ENCODE measurements at places on chromosomes 1 and 21.

DNA sequence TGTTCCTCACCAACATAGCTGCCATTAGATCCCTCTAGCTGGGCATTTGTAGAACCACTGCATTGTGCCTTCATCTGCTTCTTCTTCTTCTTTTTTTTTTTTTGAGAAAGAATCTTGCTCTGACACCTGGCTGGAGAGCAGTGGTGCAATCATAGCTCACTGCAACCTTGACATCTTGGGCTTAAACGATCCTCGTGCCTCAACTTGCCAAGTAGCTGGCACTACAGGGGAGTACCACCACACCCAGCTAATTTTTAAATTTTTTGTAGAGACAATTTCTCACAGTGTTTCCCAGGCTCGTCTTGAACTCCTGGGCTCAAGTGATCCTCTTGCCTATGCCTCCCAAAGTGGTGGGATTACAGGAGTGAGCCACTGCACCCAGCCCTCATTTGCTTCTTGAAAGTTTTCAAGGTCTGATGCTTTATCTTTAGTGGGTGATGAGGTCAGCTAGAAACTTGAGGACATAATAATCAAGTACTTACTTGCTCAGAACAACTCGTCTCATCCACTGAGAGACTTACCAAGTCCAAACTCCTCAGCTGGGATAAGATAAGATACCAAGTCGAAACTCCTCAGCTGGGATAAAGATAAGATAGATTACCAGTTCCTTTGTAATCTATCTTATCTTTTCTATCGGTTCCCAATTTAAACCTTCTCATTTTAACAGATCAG lies 71.5 kb downstream of the MACF1 start:
- DNase-seq = no peak

- DNase-seq = no peak
These were observed 408.0 kb downstream of the MATN1 start for GRCh38 chr1:30315185-30315960.

- DNase-seq = no peak
These were observed 100.7 kb upstream of the SLC25A33 start for GRCh38 chr1:9438431-9439073.

GRCh38 chr1:206900149-206900548 lies 2.9 kb downstream of the IL24 start:
- no peak for DNase-seq

GRCh38 chr21:37566790-37567615 lies 200.4 kb downstream of the DYRK1A start:
- DNase-seq = no peak

DNA sequence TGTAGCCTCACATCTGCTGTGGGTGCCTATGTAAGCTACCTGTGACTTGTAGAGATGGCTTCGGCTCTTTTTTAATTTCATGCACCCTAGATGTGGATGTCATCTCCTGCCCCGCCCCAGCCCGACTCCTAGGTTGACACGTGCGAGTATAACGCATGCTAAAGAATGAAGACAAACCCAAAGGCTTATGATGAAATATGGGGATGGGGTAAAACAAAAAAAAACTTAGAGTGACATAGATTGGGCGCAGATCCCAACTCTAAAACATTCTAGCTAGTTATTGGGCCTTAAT lies 613 bp upstream of the ERO1B start:
- DNase-seq = no peak

- no peak for DNase-seq
These were observed 9.7 kb downstream of the OR2B11 start for GRCh38 chr1:247448107-247448791.

- DNase-seq = no peak
These were observed 590.4 kb downstream of the PLPP3 start for GRCh38 chr1:55988963-55989452.

GRCh38 chr1:45051005-45051772 lies 39.1 kb downstream of the UROD start:
- DNase-seq = no peak

DNA sequence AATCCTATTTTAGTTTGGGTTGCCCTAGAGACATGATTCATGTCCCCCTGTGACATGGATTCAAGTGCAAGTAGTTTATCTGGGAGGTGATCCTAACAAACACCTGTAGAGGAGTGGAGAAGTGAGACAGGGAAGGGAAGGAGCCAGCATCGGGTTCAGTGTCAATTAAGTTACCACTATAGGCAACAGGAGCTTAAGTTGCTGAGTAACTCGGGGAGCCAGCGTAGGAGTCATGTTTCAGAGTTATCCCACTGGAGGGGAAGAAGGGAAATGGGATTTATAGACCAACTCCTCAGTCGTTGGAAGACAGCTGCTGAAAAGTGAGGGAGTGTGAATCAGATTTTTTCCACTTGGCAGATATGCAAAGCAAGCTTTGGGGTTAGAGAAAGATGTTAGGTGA lies 54.9 kb downstream of the SLC30A7 start:
- DNase-seq = no peak

GRCh38 chr1:117675907-117676430 lies 70.1 kb downstream of the TENT5C start:
- DNase-seq = no peak

DNA sequence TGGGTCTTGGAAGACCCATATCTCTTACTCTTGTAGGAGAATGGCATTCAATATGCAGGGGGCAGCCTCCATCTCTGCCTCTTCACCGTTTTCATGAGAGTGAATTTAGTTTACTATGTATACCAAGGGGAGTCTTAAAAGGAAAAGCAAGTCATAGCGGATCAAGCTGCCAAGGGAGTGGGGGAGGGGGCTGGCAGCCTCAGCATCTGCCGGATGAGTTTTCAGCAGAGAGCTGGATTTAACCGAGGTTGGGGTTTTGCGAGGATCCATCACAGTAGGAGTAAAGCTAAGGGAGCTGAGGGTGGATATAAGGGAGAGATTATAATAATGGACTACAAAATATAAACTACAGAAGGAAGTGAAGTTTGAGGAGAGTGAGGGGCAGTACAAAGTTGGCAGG lies 9.9 kb downstream of the CD160 start:
- DNase-seq = no peak

DNA sequence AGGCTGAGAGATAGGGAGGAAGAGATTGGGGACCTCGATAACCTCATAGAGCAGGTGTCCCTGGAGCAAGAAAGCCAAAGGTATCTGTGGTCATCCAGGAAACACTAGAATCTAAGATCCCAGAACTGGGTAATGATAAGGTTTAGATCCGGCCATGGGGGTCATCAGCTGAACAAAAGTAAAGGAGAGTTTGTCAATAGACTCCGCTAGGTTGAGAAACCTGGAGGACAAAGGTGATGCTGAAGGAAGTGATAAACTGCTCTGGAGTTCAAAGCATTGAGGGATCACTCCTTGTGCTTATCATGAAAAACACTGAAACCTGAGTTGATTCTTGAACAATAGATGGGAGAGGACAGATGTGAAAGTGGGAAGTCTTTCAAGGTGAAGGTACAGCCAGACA lies 59.5 kb upstream of the SLC2A1 start:
- no peak for DNase-seq

- no peak for DNase-seq
These were observed 154.8 kb downstream of the TRABD2B start for GRCh38 chr1:47842228-47842919.

- no peak for DNase-seq
These were observed 13.6 kb upstream of the LRRC3 start for GRCh38 chr21:44441581-44442265.

GRCh38 chr1:107793896-107794453 lies 171.0 kb downstream of the VAV3 start:
- DNase-seq = no peak

DNA sequence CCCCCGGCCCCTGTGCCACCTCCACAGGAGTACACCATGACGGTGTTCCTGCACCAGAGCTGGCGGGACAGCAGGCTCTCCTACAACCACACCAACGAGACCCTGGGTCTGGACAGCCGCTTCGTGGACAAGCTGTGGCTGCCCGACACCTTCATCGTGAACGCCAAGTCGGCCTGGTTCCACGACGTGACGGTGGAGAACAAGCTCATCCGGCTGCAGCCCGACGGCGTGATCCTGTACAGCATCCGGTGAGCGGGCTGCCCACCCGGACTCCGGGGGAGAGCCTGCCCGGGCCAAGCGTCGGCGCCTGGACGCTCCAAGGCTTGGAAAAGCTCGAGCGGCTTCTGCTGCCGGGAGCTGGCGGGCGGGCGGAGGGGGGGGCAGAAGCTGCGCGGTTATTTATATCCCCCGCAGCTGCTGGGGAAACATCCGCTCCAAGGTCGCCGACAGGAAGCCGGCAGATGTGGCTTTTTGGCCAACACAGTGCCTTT lies 6.4 kb downstream of the GABRD start:
- DNase-seq = no peak

GRCh38 chr1:244919320-244920282 lies 55.3 kb upstream of the HNRNPU start:
- no peak for DNase-seq

DNA sequence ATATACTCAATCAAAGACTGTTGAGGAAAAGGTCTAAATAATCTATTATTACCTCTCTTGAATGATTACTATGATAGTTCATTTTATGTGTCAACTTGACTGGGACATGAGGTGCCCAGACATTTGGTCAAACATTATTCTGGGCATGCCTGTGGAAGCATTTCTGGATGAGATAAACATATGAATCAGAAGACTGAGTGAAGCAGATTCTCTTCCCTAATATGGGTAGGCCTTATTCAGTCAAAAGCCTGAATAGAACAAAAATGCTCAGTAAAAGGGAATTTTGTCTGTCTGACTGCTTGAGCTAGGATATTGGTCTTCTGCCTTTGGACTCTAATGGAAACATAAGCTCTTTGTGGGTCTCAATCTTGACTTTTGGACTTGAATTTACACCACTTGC lies 73.3 kb upstream of the SOX13 start:
- DNase-seq = no peak

GRCh38 chr1:155186067-155186793 lies 12.6 kb downstream of the TRIM46 start:
- no peak for DNase-seq

GRCh38 chr1:206074839-206075238 lies 21.9 kb downstream of the RHEX start:
- no peak for DNase-seq

DNA sequence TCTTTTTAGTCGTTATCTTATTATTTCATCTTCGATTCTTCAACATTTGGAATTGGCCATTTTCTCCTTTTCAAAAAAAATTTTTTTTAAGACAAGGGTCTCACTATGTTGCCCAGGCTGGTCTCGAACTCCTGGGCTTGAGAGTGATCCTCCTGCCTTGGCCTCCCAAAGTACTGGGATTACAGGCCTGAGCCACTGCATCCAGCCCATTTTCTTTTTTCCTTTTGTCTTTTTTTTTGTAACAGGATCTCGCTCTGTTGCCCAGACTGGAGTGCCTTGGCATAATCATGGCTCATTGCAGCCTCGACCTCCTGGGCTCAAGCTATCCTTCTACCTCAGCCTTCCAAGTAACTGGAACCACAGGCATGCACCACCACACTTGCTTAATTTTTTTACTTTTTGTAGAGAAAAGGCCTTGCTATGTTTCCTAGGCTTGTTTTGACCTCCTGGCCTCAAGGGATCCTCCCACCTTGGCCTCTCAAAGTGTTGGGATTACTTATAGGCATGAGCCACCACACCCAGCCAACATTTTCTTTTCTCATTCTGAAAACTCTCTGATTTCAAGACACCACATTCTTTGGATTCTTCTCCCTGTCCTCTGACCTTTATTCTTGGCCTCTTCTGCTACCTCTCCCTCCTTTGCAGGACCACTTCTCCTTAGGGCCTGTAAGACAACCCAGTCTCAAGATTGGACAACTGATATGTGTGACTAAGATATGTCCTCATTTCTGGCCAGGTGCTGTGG lies 6.0 kb upstream of the MAP1LC3C start:
- no peak for DNase-seq

- DNase-seq = no peak
These were observed 144.5 kb upstream of the SMYD2 start for GRCh38 chr1:214136324-214136919.

DNA sequence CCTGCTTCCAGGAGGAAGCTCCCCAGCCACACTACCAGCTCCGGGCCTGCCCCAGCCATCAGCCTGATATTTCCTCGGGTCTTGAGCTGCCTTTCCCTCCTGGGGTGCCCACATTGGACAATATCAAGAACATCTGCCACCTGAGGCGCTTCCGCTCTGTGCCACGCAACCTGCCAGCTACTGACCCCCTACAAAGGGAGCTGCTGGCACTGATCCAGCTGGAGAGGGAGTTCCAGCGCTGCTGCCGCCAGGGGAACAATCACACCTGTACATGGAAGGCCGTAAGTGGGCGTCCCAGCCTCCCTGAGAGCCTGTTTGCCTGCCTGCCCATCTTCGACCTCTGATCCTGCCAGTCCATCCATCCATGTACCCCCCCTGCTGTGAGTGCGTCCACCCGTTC lies 3.6 kb downstream of the ECM1 start:
- DNase-seq = no peak

DNA sequence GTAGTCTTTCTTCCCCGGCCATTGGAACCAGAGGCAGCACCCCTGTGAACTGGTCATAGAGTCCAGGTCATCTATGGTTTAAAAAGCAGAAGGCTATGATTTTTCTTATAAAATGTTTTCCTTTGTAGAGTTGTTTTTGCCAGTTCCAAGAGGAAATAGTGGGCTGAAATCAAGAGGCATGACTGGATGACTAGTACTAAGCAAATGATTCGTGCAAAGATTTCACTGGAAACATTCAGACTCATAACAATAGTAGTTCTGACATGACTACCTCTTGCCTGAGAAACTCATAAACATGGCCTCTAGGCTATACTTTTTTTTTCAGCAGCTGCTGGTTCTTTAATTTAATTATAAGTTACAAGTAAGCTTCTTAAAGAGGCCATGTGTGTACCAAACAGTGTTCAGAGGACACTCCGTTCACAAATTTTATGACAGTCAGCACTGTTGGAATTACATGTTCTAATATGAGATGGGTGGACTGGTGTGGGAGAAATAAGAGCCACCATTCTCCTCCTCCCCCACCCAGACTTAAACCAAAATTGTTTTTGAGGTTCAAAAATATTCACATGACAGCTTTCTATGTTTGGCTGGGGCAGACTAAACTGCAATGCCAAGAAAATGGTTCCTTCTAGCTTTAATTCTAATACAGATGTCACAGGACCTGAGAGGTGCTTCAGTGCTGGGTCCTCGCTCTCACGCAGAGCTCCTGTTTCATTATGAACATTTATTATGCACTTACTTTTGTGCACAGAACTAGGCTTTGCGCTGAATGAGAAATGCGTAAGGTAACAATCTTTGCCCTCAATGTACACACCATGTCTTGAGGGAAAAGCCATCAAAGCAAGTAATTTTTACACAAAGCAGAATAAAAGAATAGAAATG lies 147.5 kb downstream of the ZC3H11B start:
- no peak for DNase-seq

All from activated CD4-positive, CD25-positive, alpha-beta regulatory T cell treated with anti-CD3 and anti-CD28 coated beads, Interleukin-2, amount 50 U/mL, for 72 hours (primary cell).